ENCODE measurements at places on chromosomes 5 and 9. TPM values are rescaled to one million over a fixed set of nuclear protein-coding genes. Genes with fewer than 3 reads are reported as not detected.

Gene LIFR
- total RNA-seq, result 18.2 TPM

Gene ASB6
- 9.6 TPM for total RNA-seq

Gene WWC1
- 0.38 TPM for total RNA-seq

Gene SPINK4
- not detected for total RNA-seq

Gene SLC6A3
- not detected for total RNA-seq

Gene ALDH7A1
- total RNA-seq, result 43.2 TPM

Gene PCDHGA10
- total RNA-seq, result 4.2 TPM

Gene RLN1
- not detected for total RNA-seq

Gene VLDLR
- 29.8 TPM for total RNA-seq

Gene NEUROG1
- total RNA-seq, result not detected

Gene HARS1
- 67.7 TPM for total RNA-seq

Gene GLIPR2
- 105 TPM for total RNA-seq

Gene ORM2
- total RNA-seq, result not detected

Gene SMIM33
- not detected for total RNA-seq

Gene C5
- 2.2 TPM for total RNA-seq

Data from smooth muscle cell of the coronary artery (primary cell).